ENCODE measurements at places on chromosomes 4 and X. TPM values are rescaled to one million over a fixed set of nuclear protein-coding genes. Genes with fewer than 3 reads are reported as not detected.
A peak's percentile ranks its signal among the peaks of the same experiment; 100 is the strongest.

- no peak for DNase-seq
- no peak overlapping the region for H3K4me3 ChIP-seq
- no peak overlapping the region for H3K27ac ChIP-seq
- peaks cover 100% of the 10 kb centered on the region for H3K36me3 ChIP-seq
- H3K27me3 ChIP-seq: no peaks in the 10 kb centered on the region
These were observed 35.1 kb downstream of the CLDN22 start for GRCh38 chr4:183284965-183285364.

DNA sequence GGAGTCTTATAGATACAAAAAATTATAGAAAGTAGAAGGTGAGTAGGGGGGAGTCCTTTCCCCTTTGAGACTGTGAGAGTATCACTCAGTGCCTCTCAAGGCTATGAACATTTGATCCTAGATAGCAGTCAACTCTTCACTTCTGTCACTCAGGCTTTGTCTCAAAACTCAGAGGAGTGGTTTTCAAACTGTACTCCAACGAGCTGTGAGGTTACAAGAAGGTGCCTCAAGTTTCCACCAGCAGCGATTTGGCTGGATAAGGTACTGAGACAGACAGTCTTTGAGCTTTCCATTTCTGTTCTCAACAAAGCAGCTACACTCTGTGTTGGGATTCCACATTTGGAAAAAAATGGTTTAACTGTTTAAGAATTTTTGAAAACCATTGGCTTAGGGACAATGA lies 48.0 kb upstream of the NDST3 start:
- H3K36me3 ChIP-seq: no peaks in the 10 kb centered on the region
- H3K4me1 ChIP-seq: no peaks in the 10 kb centered on the region
- no peak for DNase-seq
- no peaks in the 10 kb centered on the region for H3K27me3 ChIP-seq
- H3K4me3 ChIP-seq: no peak overlapping the region

GRCh38 chrX:71859637-71860036 lies 51.0 kb upstream of the NHSL2 start:
- H3K27me3 ChIP-seq: no peaks in the 10 kb centered on the region
- no peaks in the 10 kb centered on the region for H3K36me3 ChIP-seq
- no peak for DNase-seq

DNA sequence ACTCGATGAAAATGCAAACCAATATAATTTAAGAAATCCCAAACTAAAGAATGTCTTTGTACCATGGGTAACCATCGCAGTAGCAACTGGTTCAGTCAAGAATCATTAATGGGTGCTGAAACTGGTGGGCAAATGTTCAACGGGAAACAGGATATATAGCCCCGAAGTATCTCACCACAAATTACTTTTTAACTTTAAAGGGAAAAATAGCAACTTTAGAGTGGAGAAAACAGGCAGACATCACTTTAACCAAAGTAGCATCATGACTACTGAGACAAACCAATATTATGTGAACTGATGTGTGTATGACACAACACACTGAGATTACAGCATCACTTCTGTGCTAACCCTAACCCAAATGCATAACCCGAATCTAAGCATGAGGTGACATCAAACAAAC lies 33.8 kb upstream of the SLAIN2 start:
- no peaks in the 10 kb centered on the region for H3K4me1 ChIP-seq
- no peaks in the 10 kb centered on the region for H3K36me3 ChIP-seq
- no peak overlapping the region for H3K4me3 ChIP-seq
- DNase-seq: no peak
- H3K27ac ChIP-seq: no peak overlapping the region
- H3K27me3 ChIP-seq: no peaks in the 10 kb centered on the region

DNA sequence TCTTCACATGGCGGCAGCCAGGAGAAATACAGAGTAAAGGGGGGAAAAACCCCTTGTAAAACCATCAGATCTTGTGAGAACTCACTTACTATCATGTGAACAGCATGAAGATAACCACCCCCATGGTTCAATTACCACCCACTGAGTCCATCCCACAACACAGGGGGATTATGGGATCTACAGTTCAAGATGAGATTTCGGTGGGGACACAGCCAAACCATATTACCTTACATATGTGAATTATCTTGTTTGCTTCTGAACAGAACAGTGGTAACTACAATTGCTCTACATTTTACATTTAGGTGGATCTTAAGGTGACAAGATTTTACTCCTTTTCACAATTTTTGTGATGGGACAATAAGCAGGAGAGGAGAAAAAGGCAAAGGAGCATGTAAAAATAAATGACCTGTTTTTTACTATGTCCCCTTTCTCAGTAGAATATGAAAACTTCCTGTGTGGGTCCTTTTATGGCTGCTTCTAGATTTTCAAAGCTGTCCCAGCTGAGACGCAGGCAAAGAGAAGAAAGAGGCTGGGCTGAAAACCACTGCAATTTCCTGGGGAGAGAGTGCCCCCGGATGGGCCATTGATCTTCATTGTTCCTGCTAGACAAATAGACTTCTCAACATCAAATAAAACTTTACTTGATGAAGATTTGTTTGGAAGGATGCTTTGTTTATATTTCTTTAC lies 45.9 kb upstream of the PGM2 start:
- DNase-seq: no peak
- no peak overlapping the region for H3K27ac ChIP-seq
- H3K36me3 ChIP-seq: no peaks in the 10 kb centered on the region
- no peaks in the 10 kb centered on the region for H3K27me3 ChIP-seq
- no peak overlapping the region for H3K4me3 ChIP-seq

DNA sequence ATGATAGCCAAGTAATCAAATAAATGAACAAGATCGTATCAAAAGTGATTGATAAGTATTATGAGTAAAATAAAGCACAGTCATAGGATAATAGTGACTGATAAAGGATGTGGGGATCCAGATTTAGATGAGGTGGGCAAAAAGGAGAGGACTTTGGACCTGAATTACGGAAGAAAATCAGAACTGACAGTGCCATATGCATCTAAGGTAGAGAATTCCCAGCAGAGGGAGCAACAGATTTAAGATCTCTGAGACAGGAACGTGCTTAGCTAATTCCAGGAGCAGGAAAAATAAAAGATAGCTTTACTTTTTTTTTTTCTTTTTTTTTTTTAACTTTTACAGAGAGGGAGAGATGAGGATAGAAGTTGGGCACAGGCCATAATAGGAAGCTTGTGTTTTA lies 189.9 kb downstream of the NWD2 start:
- no peak for DNase-seq
- no peaks in the 10 kb centered on the region for H3K4me1 ChIP-seq
- no peak overlapping the region for H3K27ac ChIP-seq
- H3K4me3 ChIP-seq: no peak overlapping the region
- H3K36me3 ChIP-seq: no peaks in the 10 kb centered on the region

DNA sequence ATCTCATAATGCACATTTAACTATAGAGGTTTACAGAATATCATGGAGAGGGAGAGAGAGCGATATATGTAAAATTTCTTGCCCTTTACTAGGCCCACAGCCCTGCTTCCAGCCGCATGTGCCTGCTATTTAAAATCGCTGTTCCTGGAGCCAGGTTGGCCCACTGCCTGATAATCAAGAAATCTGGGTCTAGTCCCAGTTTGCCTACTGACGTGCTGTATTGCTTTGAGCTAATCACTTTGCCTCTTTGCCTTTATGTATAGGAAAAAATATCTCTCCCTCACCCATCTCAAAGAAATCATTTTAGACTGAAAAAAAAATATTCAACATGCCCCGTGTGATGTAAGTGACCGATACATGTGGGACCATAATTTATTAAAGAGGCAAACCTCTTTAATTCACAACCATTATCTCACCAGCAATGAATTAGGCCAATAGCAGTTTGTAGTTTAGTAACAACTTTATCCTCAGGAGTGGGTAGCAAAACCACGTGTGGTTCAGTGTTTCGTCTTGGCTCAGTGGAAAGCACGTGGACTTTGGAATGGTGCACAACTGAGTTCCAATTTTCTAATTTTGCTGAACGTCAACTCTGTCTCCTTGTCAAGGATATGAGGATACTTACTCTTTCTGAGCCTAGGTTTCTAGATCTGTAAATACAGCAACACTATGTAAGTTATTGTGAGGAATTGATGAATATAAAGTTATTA lies 62.6 kb downstream of the GRXCR1 start:
- no peaks in the 10 kb centered on the region for H3K4me1 ChIP-seq
- H3K36me3 ChIP-seq: no peaks in the 10 kb centered on the region
- H3K4me3 ChIP-seq: no peak overlapping the region
- DNase-seq: peak; percentile 22

DNA sequence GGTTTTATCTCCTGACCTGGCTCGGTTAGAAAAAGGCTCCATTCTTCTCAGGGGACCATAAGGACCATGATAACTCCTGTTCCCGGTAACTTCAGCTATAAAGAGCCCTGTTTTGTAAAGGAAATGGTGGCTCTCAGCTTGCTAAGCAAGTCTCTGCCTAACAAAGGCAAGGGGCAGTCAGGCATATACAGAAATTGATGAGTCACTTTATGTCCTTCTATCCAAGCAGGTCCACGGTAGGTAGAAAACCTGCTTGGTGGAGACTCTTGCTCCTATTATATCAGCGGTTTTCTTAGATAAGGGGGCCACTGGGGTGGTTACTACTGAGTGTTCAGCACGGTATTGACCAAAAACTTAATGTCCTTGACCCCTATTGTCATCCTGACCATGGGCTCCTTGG lies 203.0 kb upstream of the KLF8 start:
- no peak overlapping the region for H3K27ac ChIP-seq
- H3K4me3 ChIP-seq: no peak overlapping the region
- H3K27me3 ChIP-seq: no peaks in the 10 kb centered on the region
- DNase-seq: no peak
- H3K36me3 ChIP-seq: no peaks in the 10 kb centered on the region

GRCh38 chrX:15676886-15677285 lies 12.3 kb upstream of the CLTRN start:
- H3K4me1 ChIP-seq: peaks cover 21% of the 10 kb centered on the region
- no peaks in the 10 kb centered on the region for H3K27me3 ChIP-seq
- no peak for DNase-seq
- H3K27ac ChIP-seq: no peak overlapping the region
- H3K36me3 ChIP-seq: peaks cover 3% of the 10 kb centered on the region

Gene VCX2
- not detected for total RNA-seq

Gene F9
- total RNA-seq: not detected

Gene MAGEA1
- total RNA-seq: not detected

Gene KCND1
- total RNA-seq: 0.23 TPM

Gene SSX2B
- total RNA-seq: not detected

Gene HERC6
- 17.2 TPM for total RNA-seq

Gene BST1
- total RNA-seq: 3.0 TPM

Gene CYLC1
- total RNA-seq: not detected

Gene STOX2
- 13.9 TPM for total RNA-seq
